ENCODE measurements at places on chromosomes 5 and 9. TPM values are rescaled to one million over a fixed set of nuclear protein-coding genes. Genes with fewer than 3 reads are reported as not detected.

The STPG3 gene
- total RNA-seq: not detected

The SURF2 gene
- total RNA-seq: 9.9 TPM

The PCDHB8 gene
- total RNA-seq: 4.3 TPM

GRCh38 chr5:34496260-34496691, 159.9 kb upstream of the RAI14 start:
- DNase-seq: no peak

- no peak for DNase-seq
These were observed 114.0 kb upstream of the TBC1D2 start for GRCh38 chr9:98369471-98369870.

The GPR151 gene
- 0.10 TPM for total RNA-seq

The FUBP3 gene
- total RNA-seq: 50.9 TPM

DNA sequence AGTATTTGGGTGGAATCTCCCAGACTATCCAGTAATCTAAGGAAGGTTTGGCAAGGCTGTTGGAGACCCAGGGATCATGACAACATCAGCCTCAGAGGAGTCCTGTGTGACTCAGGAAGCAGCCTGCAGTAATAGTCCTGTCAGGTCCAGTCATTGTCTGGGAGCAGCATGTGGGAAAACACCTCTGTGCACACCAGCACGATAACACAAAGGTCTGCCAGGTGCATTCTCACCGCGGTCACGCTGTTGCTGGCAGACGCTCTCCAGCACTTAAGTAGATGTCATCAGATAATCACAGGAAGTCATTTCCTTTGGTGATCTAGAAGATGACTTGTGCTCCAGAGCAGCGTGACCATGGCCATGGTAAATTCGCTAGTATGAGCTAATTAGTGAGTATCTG, 99.2 kb upstream of the IQGAP2 start:
- no peak for DNase-seq

The ZFP2 gene
- total RNA-seq: 1.6 TPM

DNA sequence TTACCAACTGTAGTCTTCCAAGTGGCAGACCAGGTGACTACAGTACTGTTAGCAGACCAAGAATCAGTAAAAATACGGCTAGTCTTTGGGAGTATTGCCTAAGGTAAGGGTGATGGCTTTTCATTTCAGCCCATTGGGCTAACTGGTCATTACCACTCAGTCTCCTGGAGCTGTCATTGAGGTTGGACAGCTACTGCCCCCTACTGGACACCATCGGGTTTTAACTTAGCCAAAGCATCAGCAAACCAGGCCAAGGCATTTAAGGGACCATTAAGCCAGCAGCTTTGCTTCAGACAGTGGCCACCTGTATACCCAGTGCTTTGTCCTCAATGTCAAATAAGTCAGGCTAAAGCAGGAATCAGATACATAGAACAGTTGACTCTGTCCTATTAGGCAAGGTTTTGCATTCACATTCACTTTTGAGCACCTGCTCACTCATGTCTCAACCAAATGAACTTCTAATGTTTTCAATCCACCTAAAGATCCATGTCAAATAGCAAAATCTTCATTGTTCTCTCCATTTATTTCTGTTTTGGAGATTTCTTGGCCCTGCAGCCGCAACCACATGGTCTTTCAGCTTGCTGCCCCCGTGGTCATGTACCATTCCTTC, 117.2 kb downstream of the INVS start:
- no peak for DNase-seq

DNA sequence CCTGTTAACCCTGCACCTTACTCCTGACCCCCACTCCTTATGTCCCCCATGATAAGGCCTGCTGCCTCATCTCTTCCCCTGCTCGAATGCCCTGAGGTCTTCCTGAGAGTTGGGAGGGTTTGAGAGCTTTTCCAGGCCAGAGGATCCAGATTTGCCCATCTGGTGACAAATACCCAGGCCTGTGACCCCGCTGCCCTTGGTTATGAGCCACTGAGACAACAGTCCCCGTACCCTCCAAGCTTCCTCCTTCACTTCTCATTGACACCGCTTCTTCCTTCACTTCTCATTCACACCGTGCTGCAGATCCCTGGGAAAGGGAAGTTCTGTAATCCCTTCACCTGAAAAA, 593 bp downstream of the GM2A start:
- DNase-seq: no peak

The PCDHB15 gene
- 10.9 TPM for total RNA-seq

DNA sequence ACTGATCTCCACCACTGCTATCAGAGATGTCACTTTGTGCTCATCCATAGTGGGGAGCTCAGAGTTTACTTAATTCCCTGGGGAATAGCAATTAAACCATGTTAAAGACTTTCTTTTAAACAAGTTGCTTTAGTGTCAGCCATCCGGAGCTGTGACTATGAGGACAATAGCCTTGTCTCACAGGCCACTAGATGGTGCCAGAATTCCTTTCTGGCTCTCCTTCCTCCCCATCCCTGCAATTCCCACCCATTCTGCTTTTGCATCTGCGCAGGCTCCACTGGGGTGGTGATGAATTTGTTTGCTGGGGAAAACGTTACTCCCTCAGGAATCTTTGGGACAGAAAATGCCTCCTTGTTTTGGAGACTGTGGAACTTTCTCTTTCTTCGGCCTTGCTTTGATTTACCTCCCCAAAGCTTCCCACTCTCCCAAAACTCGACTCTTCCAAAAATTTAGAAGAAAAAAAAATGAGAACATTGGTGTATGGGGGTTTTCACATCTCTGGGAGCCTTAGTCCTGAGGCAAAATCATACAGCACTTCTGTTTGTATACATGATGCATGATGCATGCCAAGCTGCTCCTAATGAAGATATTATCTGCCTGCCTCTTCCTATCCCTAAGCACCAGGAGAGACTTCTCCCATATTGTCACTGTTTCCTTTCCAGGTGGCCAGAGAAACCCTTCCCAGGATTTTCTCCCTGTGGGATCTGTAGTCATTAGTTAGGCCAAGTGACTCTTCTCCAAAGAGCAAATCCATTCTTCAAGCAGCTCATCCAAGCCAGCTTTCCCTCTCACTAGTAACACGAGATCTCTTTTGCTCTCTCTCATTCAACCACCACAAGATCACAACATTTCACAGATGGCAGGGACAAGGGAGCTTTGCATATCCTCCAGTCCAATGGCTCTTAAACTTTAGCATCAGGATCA, 466.1 kb downstream of the TLR4 start:
- DNase-seq: no peak

DNA sequence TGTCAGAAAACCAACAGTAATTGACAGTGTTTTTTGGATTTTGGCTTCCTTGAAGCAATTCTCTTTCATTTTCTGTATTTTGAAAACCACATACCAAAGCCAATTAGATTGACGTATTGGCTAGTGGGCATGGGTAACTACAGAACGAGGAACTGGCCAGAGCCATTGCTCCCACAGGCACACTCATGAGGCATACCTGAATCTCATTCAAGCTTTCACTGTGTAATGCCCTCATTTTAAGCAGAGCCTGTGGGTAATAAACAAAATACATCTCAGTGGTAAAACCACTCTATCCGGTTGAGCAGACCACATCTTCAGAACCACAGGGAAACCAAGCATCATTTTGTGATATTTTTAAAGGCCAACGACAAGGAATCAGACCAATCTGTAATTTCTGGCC, 394.1 kb downstream of the ZNF608 start:
- DNase-seq: no peak

GRCh38 chr9:111068771-111069170, 30.5 kb upstream of the LPAR1 start:
- no peak for DNase-seq

The EPB41L4A gene
- 39.3 TPM for total RNA-seq

DNA sequence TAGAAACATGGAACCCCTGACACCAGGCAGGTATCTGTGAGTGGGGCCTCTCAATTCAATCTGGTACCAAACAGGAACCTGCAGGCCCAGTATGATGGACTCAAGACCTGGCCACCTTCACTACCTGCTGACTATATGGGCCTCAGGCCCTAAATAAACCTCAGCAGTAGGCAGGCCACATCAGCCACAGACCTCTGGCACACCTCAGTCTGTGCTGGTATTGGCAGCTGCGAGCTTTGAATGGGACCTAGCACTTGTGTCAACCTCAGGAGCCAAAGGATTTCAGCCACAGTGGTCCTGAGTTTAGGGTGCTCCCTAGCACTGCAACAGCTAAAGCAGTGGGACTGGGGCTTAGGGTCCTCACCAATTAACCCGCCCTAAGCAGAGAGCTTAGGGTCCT, 325.5 kb downstream of the ZNF608 start:
- DNase-seq: no peak

The ARL14EPL gene
- total RNA-seq: 0.63 TPM

The SLC26A2 gene
- 16.1 TPM for total RNA-seq

DNA sequence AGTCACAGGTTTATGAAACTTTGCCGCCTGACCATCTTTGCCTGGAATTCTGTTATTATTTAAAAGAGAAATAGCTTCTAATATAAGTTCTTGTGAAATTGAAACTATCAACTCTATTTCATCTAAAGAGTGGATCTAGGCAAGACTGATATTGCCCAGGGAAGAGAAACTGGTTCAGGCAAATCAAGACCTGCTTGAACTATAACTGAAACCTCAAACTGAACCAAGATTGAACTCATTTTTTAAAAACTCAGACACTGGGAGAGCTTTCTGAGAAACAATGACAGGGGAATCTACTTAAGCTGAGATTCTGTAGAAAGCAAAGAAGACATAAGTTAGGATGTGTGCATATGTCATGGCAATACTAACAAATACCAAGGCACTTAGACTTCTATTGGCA, 815.8 kb downstream of the BRINP1 start:
- DNase-seq: no peak

The CSF1R gene
- total RNA-seq: 125 TPM

DNA sequence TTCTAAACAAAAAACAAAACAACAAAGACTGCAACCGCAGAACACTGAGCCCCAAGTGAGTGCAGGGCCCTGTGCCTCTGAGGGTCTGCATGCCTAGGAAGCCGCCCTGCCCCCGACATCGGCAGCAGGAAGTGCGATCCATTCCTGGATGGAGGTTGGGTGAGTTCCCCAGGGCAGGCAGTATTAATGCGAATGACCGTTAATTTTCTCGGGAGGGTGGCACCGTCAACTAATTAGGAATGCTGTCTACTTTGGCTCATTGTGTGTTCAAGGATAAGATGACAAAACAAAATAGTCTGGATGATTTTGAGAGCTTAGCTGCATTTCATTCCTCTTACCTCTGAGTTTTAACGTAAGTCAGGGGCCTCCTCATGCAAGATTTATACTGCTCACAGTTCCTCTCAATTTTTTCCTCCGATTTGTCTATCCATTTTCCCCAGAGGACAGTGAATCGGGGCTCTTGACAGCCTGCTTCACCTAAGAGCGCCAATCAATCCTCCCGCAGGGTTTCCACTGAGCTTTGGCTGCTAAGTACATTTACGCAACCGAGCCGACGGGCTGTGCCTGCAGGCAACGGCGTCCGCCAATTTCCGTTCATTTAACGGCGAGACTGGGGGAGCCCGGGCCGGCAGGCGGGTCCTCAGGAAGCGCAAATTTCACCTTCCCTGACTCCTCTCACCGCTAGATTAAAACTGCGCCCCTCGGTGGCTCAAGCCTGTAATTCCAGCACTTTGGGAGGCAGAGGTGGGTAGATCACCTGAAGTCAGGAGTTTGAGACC, 2.9 kb upstream of the NXNL2 start:
- DNase-seq: no peak

The C5orf63 gene
- total RNA-seq: 6.2 TPM

DNA sequence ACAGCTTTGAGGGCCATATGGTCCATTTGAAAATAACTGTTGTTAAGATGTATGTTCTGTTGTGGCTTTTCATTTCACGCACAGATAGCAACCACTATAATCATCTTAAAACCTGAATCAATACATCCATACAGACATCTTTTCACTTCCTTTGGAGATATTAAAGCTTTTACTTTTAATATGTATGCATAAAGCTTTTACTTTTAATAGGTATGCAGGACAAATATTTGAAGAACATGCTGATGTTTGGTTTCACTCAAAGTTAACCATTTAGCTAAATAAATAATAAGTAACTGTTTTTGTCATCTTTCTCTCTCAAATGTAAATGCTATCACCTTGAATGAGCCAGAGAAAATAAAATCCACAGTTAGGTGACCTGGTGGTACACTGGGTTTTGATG, 108.6 kb downstream of the OXCT1 start:
- DNase-seq: no peak

The TLR4 gene
- 37.2 TPM for total RNA-seq

DNA sequence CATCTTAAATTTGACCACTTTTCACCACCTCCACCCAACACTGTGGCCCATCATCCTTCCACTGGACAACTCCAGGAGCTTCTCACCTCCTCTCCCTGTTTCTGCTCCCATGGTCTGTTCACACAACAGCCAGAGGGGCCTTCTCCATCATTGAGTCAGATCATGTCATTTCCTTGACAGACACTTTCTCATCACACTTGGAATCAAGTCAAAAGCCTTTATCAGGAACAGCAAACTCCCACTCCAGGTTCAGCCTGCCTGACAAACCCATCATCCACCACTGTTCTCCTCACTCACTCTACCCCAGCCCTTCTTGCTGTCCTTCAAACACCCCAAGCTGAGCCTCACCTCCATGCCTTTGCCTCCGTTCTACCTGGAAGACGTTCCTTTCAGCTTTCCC, 78.4 kb upstream of the ADRA1B start:
- DNase-seq: no peak

- peak; percentile 90 for DNase-seq
These were observed 216.8 kb upstream of the PIK3R1 start for GRCh38 chr5:67998709-67999261.

- peak; percentile 87 for DNase-seq
These were observed 68.4 kb downstream of the PSD2 start for GRCh38 chr5:139863855-139864558.

DNA sequence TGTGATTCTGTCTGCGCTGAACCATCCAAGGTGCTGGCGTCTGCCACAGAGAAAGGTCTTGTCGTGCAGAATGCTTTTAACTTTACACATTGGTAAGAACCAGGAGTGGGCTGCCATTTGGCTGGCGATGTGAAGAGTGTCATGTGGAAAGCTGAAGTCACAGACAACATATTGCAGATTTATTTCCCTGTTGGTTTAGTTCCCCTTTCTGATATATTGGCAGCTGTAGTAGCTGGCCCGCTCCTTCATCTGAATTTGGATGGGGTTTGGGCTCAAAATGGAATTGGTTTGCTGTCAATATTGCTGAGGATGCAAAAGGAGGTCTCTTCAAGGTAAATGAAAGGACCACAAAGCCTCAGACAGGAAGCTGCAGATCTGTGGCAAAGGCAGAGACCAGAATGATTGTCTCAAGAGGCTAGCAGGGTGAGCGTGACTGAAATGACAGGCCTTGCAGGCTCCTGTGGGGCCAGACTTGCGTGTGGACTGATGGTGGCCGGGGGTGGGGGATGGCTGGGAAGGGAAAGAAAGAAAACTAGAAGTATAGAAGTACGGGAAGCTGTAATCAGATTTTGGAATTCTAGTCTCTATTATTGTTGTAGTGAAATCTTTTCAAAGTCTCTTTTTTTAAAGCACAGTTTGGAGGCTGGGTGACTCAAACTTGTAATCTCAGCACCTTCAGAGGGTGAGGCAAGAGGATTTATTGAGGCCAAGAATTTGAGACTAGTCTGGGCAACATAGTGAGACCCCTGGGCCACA, 25.1 kb upstream of the CD180 start:
- DNase-seq: no peak

GRCh38 chr9:3205421-3206095, 320.2 kb downstream of the RFX3 start:
- no peak for DNase-seq

All from aorta (tissue), 5 donors.